ENCODE measurements at places on chromosomes 3 and 15.
A peak's percentile ranks its signal among the peaks of the same experiment; 100 is the strongest.

- DNase-seq: no peak
Observed at GRCh38 chr3:171187706-171188290, 161.3 kb upstream of the SLC2A2 start.

DNA sequence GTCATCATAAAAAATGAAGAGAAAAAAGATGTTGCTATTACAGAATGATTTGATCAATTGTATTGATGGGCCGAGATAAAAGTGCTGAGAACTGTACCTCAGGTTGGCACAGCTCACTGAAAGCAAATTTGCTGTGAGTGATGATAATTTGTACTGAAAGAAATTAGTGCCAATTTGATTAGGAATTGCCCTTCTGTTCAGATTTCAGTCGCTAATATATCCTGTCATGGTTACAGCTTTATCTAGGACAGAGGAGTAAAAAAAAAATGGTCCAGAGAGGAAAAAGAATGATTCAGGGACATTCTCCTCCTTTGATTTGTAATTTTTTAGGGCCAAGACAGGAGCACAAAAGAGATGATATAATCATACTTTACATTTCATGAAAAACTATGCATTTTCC lies 1264.2 kb downstream of the ROBO2 start:
- no peak for DNase-seq

GRCh38 chr15:88571852-88572259 lies 25.4 kb upstream of the DET1 start:
- no peak for DNase-seq

GRCh38 chr3:123295901-123296250 lies 94.1 kb downstream of the SEC22A start:
- no peak for DNase-seq

DNA sequence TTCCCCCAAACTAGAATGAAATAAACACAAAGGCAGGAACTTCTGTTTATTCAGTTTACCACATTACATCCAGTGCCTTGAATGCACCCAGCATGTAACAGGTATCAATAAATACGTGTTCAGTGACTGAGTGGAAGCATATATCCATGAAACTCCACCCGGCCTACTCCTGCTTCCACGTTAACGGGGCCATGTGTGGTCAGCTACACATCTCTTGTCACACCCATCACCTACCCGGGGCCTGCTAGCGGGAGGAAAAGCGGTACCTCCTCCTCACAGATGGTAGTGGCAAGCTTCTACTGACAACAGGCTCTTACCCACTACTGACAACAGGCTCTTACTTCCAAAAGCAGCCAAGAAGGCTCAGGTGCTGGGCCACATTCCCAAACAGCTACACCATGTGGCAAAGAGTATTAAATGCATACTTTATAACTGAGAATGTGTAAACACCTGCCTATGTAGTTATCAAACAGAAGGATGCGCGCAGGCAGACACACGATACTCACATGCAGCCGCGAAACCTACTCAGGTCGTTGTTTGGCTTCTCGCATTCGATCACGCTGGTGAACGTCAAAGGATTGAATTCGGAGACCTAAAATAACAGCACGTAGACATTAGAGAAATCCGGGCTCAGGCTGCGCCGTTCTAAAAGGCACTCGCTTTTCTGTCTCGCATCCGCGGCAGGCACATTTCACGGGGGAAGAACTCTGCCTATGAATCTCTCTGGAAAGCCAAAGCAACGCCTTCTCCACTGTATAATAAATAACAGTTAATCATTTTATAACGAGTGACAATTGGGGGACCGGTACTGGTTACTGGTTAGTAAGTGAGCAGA lies 127.4 kb downstream of the ATP10A start:
- no peak for DNase-seq

- no peak for DNase-seq
Observed at GRCh38 chr3:42114130-42114725, 23.1 kb downstream of the TRAK1 start.

- DNase-seq: peak; percentile 70
Observed at GRCh38 chr15:101045236-101045646, 126.1 kb downstream of the LRRK1 start.

DNA sequence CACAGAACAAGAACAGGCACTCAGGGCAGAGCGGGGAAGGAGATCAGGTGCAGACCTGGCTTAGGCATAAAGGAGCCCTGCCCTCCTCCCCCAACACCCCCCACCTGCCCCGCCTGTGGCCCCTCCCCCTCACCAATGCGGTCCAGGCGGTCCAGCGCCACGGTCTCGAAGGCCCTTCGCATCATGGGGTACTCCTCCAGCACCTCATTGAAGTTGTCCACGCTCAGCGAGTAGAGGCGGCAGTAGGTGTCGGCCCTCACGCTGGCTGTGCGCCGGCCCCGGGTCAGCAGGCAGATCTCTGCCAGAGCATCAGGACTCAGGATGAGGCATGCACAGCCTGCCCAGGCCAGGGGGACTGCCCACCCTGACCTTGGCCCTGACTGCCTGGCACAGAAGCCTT lies 44.8 kb downstream of the HCN4 start:
- no peak for DNase-seq

GRCh38 chr3:133466531-133467386 lies 66.9 kb downstream of the BFSP2 start:
- no peak for DNase-seq

- no peak for DNase-seq
Observed at GRCh38 chr15:35181538-35181937, 96.4 kb upstream of the NANOGP8 start.

- DNase-seq: no peak
Observed at GRCh38 chr3:97954228-97954827, 17.9 kb downstream of the RIOX2 start.

- no peak for DNase-seq
Observed at GRCh38 chr3:188627652-188628051, 473.7 kb downstream of the LPP start.

GRCh38 chr3:184299488-184300377 lies 692 bp downstream of the PSMD2 start:
- DNase-seq: no peak

GRCh38 chr15:100771746-100772145 lies 107.9 kb upstream of the ALDH1A3 start:
- DNase-seq: peak; percentile 43

DNA sequence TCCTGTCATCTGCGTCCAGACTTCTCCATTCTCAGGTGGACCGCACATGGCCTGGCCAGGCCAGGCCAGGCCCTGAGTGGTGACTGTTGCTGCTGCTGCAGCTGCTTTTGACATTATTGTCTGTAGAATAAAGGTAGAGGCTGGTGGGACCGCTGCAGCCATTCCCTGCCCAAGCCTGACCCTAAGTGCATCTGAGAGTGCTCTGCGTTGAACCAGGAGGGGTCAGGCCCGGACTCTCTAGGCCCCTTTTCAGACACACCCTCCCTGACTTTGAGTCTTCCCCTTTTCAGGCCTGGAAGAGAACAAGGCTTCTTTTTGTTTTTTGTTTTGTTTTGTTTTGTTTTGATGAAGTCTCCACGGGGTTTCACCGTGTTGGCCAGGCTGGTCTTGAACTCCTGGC lies 54.6 kb upstream of the FLNB start:
- no peak for DNase-seq

DNA sequence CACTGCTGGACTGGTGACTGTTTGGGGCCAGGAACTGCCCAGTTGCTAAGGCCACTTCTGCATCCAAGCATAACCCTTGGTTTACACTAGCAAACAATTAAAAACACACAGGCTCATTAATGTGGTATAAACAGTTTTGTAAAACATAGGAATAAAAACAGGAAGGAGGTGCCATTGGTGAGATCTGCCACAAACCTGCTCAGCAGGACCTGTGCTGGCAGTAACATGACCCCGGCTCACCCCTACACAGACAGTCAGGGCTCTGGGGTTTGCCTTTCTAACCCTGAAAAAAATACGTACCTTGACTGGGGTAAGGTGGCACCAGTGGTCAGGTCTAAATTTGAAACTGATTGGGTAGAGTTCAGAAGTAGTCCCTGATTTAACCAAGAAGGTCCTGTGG lies 76.2 kb downstream of the ATP1B3 start:
- DNase-seq: no peak

DNA sequence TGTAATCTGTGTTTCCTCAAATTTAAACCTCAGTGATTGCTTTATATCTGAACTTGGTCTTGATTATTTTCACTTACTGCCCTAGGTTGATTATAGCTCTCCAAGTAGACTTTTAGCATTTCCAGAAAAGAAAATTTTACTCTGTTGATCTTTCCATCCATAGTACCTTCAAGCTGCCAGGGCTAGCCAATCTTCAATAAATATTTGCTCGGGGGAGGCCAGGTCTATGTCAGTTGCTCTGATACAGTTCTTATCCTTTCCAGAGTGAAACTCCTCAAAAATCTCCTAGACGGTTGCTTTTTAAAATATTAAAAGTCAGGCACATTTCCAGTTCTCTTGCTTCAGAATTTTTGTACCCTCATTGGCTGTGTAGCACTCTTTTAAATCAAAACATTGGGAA lies 38.8 kb downstream of the RETNLB start:
- DNase-seq: no peak

DNA sequence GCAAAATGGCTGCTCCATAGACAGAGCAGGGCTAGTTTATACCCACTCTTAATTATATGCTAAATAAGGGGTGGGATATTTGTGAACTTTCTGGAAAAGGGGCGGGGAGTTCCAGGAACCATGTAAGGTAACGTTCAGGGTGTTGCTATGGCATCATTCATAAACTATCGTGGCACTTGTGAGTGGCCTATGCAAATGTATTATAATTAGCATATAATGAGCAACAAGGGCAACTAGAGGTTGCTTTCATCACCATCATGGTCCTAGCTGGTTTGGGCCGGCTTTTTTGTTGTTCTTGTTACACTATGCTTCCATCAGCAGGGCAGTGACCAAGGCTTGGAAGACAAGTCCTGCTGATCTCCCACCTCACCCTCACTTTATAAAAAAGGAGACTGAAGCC lies 43.2 kb upstream of the FGD5 start:
- DNase-seq: peak; percentile 5

- DNase-seq: no peak
Observed at GRCh38 chr15:43541785-43542184, 24.4 kb downstream of the MAP1A start.

- DNase-seq: no peak
Observed at GRCh38 chr3:112437146-112438022, 61.9 kb downstream of the BTLA start.

- DNase-seq: no peak
Observed at GRCh38 chr3:189334064-189334920, 162.5 kb downstream of the TPRG1 start.

DNA sequence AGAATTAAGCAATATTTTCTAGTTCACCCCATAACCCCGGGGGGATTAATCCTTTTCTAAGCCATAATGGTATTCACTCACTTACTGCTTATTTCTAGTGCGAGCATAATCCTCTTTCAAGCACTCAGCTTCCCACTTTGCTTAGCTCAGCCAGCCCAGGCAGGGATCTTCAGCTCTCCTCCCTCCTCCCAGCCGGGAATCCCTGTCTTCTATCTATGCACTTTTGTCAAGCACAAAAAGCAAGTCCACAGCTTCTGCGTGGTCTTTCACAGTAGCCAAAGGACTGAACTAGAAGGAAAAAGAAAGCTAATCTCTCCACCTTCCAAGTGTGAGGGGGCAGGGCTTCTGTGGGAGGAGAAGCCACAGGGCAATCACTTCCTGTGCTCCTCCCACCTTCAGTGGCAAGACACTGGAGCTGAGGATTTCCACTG lies 62.8 kb downstream of the PEX5L start:
- no peak for DNase-seq

DNA sequence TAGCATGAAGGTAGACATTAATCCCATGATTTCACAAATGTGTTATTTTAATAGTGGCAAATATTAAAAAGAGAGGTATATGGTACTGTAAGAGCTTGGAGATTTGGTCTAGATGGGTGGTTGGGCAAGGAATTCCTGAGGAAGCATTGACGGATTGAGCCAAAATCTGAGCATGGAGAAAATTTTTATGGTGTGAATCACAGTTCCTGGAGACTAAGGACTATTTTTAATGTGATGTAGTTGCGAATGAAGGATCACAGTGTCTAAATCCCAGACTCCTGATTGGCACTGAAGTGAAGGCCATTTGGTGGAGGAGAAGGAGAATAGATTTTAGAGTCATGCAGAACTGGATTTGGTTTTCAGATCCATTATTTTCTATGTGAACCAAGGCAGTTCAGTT lies 188.7 kb upstream of the FEZF2 start:
- DNase-seq: no peak

GRCh38 chr3:17469520-17469919 lies 272.9 kb downstream of the TBC1D5 start:
- no peak for DNase-seq

GRCh38 chr3:82202269-82202668 lies 440.8 kb upstream of the GBE1 start:
- DNase-seq: no peak

- no peak for DNase-seq
Observed at GRCh38 chr3:190117981-190118380, 2.7 kb downstream of the P3H2 start.

DNA sequence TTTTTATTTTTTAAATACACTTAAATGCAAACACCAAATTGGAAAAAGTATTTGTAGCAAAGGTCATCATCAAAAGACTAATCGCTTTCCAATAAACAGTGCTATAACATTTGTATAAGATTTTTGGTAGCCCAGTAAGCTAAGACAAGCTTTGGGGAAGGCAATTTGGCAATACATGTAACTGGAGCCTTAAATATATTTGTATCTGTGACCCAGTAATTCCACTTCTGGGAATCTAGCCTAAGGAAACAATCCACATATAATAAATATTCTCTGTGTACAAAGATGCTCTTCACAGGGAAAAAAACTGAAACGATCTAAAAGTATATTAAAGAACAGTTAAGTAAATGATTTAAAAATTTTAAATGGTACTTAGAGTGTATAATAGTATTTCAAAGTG lies 65.5 kb upstream of the TJP1 start:
- DNase-seq: no peak
